ENCODE measurements at places on chromosomes 11 and 22.

DNA sequence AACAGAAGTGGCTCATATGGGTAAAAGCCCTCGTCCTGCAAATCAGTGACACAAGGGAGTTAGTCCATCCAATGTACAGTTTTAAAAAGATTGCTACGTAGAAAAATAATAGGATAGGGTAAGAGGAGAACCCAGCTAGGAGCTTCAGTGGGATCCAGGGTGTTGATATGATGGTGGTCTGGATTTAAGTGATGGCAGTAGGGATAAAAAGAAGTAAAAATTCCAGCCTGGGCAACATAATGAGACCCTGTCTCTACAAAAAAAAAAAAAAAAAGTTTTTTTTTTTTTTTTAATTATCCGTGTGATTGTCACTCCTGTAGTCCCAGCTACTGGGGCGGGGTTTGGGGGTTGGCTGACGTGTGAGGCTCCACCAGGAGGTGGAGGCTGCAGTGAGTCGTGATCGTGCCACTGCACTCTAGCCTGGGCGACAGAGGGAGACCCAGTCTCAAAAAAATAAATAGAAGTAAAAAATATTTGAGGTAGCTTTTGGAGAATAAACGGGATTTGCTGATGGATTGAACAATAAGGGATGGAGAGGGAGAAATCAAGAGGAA, 7.0 kb upstream of the L3MBTL2 start:
- DNase-seq: peak; percentile 32

GRCh38 chr11:28962502-28962901, 854.3 kb downstream of the METTL15 start:
- DNase-seq: no peak

- DNase-seq: no peak
Observed at GRCh38 chr11:62427630-62428233, 8.9 kb downstream of the SCGB1A1 start.

DNA sequence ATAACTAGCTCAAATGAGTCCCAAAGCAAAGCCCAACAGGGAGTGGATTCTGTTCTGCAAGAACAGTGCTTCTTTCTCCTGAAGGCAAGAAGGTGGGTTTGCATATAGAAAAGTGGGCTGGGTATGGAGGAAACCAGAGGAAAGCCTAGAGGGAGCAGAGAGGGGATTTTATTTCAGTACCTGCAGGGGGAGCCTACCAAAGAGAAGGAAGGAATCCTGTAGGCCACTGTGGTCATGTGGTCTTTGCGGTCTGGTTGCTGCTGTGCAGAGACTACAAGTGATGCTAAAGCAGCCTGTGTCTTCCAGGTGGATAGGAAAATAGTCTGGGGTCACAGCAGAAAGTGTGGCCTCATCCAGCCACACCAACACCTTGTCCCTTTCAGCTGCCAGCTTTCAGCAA, 33.2 kb upstream of the ZBTB16 start:
- DNase-seq: no peak

DNA sequence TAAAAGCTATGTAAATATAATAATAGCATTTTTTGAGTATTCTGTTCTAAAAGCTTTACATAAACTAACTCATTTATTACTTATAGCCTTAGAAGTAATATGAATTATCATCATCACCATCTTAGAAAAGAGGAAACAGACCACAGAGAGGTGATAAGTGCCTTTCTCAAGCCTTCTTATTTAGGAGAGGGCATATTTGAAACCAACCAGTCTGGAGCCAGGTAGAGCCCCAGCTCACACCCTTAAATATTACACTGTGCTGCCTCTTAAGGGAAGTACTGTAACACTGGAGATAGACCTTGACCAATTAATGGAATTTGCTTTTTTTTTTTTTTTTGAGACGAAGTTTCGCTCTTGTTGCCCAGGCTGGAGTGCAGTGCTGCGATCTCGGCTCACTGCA, 2.3 kb downstream of the BCO2 start:
- no peak for DNase-seq

GRCh38 chr11:17418444-17419081, 30.1 kb upstream of the KCNJ11 start:
- DNase-seq: no peak

GRCh38 chr22:42646569-42647525, 2.3 kb downstream of the CYB5R3 start:
- DNase-seq: no peak

DNA sequence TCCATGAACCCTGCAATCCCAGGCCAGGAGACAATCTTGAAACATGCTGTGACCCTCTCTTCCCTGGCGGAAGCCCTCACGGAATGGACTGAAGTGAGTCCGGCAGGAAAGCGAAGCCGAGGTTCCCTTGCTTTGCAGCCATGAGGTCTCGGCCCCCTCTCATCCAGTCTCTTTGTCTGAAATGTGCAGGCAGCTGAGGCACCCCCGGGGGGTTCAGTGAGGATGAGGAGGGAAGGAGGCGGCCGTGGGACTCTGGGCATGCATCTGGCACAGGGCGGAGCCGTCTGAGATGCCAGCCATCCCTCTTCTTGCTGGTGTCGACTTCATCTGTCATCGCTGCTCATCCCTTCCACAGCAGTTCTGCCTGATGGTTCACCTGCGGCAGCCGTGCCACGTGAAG, 1485.7 kb downstream of the BRD1 start:
- no peak for DNase-seq

DNA sequence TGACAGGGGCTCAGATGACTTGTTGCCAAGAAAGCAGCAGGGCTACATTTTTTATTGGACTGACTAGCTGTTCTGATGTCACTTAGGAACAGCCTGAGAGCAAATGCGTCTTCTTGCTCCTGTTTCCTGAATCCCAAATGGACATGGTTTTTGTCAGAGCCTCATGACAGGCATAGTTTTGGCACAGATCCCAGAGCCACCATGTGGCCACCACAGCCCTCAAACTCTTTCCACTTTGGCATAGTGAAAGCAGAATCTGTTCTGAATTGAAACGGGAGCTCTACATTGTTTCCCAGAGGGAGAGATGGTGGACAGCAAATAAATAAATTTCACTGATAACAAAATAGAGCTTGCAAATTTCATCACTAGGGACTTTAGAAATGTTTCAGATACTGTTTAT, 222.2 kb downstream of the C11orf87 start:
- DNase-seq: no peak

DNA sequence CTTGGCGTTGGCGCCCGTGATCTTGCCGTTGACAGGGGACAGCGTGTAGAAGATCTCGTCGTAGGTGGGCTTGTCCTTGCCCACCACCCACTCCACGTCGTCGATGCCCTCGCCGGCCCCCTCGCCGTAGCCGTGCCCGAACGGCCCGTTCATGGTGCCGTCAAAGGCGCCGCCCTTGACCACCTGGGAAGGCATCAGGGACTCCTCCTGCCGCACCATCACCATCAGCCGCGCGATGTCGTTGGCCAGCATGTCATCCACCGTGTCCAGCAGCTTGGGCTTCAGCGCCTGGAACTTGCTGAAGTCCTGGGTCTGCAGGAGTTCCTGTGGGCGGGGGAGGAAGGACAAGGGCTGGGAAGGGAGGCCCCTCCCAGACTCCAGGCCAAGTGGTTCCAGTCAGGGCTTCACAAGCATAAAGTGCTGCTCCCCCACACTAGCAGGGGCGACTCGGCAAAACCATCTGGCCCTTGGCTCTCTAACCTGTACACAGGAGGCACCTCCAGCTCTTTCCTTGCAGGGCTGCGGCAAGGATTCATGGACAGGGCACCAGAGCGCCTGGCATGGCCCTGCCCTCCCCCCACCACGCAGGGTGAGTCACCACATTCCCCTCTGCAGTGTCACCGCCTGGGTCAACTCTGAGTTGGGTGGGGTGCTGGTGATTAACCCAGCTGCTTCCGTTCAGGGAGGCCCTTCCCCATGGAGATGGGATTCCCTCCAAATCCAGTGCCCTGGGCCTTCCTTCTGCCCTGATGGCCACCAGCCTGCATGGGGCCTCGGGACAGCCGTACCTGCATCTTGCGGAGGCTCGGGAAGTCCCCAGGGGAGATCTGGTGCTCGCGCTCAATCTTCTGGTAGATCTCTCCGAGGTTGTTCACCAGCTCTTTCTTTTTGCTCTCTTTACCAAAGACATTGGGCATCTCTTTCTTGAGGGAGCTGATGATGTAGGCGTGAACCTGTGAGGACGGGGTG, 10.4 kb upstream of the CDC42BPG start:
- no peak for DNase-seq

GRCh38 chr11:65422633-65423515, at the start of gene NEAT1:
Gene NEAT1, plus strand, starts transcription at chr11:65422798.
- peak; percentile 85 for DNase-seq

DNA sequence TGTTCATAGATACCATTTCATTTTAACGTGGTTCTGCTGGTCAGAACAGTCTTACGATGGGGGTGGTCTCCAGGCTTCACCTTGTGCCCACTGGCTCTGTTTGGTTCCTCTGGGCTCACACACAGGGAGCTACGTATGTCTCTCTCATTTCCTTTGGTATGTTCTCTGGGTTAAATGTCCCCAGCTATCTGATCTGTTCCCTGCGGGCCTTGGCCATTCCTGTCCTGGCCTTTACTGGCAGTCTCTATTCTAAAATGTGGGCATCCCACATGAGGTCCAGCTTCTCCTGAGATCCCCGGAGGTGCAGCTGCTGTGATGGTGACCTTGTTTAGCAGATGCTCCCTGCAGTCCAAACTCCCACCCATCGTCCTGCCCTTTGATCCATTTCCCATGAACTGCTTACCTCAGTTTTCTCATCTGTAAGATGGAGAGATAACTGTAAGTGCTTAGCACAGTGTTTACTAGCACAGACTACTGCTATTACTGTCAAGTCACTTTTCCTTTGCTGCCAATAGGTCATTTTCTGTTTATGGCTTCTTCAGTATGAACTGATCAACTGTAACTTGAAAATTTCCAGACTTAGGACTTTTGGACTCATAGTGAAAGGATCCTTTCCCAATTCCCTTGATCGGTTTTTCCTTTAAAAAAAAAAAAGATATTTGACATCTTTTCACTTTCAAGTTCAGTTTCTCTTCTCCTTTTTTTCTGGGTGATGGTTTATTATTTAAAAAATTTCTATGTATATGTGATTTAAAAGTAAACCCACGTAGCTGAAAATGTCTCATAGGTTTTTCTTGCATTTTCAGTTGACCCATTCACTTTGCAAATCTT, 92.9 kb downstream of the PTPRJ start:
- DNase-seq: no peak
